ENCODE measurements at places on chromosomes 13 and 19.
A peak's percentile ranks its signal among the peaks of the same experiment; 100 is the strongest.

DNA sequence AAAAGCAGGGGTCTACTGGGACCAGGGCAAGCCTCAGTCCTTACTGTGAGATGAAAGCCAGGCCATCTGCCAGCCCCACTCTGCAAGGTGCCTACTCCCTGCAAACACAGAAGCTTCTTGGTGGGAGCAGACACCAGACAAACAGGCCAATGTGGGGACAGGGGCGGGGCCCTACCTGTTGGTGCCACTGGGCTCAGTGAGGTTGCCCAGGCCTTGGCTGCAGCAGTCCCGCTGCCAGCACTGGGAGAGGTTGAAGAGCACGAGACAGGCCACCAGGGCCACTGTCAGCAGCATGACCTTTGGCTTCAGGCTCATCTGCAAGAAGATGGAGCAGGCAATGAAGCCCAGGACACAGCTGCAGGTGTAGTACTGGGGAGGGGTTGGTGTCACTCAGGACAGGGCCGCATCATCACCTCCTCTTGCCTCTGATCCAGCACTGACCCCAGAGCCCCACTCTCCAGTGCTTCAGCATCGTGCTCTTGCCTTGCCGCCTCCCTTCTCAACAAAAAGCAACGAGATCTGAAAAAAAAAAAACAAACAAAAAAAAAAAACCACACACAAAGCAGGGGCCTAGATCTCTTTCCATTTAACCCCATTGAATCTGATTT lies 72.6 kb downstream of the NBEA start:
- DNase-seq: no peak

DNA sequence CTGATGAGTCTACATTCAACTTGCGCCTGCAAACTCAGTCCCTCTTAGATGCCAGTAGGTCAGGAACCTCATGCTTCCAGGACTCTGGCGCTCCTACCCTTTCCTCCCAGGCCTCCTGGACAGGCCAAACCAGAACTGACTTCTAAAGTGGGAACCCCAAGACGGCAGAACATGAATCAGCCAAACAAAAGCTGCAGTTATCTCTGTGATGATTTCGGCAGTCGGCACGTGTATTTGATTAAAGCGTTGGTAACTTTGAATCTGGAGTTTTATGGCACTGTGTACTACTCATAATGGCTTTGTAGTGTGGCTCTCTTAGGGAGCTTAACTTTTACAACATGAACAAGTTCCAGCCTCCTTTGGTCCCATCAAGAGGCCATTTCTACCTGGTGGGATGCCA lies 13.7 kb downstream of the ACTN4 start:
- DNase-seq: no peak

DNA sequence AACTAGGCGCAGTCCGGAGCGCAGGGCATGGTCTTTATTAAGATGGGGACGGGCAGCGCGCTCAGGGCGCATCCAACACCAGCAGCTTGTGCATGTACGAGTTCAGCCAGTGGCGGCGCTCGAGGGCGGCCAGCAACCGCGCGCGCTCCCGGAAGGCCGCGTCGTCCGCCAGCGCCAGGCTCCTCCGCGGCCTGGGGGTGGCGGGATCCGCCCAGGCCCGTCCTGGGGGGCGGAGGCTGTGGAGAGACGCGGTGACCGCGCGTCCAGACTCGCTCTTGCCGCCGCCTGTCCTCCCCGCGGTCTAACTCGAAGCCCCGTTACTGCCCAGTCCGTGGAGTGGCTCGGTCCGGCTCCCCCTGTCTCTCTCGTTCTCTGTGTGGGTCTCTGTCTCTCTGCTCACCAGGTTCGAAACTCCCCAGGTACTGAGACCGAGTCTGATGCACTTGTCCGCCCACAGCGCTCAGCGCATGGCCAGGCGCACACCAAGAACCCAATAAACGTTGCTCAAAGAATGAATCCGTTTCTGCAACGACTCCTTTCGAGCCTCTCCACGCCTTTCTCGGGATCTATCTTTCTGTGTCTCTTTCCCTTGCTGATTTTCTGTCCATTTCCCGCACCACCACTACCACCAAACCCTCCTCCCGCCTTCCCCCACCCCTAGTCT lies 702 bp downstream of the PTH2 start:
- DNase-seq: no peak

- no peak for DNase-seq
Measured at GRCh38 chr13:110251193-110251819, 55.7 kb downstream of the COL4A1 start.

- no peak for DNase-seq
Measured at GRCh38 chr19:11551603-11552235, 7.3 kb downstream of the ELOF1 start.

GRCh38 chr13:100580045-100580444 lies 8.5 kb downstream of the GGACT start:
- DNase-seq: no peak

DNA sequence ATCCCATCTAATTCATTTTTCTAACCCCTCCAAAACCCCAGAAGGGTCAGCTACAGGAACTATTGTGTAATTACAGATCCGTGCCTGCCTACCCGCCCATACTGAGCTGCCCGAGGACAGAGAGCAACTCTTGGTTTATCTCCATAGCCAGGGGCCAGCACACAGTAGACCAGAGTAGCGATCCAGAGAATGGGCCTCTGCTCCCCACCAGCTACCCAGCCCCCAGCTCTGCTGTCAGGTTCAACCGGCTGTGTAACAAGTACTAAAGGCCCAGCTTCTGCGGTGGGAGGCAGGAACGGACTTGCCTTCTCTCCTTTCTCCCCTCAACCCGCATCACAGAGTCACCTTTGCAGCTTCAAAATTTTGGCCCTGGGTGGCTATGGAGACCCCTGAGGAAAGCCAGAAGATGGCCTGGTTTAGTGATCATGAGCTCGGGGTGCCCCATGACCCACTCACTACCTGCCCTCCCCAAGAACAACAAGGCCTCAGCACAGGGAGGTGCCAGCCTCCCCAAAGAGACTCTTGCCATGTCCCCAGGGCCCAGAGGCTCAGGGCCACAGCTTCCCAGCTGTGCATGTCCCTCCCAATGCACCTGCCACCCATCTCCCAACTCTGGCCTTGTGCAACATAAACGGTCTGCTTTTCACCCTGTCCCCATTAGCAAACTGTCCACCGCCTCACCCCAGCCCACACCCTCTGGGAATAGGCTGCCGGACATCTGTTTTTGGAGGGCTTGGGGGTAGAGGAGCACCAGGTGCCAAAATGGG lies 5.7 kb downstream of the CALM3 start:
- DNase-seq: no peak

- DNase-seq: no peak
Measured at GRCh38 chr19:2170219-2170618, 6.5 kb downstream of the DOT1L start.

- DNase-seq: peak; percentile 45
Measured at GRCh38 chr19:18496167-18496979, 25.5 kb downstream of the ELL start.

- DNase-seq: no peak
Measured at GRCh38 chr19:48568345-48568886, 16.4 kb downstream of the SULT2B1 start.

DNA sequence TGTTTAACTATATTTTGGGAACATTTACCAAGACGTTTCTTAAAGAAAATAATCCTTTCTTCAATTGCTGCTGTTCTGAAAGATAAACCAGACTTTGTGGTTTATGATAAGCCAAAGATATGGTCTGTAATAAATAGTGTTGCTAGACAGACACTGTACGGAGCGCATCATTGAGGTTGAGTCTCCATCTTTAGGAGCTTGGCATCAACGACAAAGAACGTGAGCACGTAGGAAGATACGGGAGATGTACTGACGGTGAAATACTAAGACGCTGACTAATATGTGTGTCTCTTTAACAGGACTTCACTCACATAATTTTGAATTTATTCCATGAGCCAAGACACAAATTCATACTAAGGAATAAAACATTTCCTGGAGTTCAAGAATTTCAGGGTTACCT lies 16.2 kb downstream of the TEX29 start:
- no peak for DNase-seq

- DNase-seq: no peak
Measured at GRCh38 chr19:16112778-16113177, 1.1 kb downstream of the RAB8A start.

DNA sequence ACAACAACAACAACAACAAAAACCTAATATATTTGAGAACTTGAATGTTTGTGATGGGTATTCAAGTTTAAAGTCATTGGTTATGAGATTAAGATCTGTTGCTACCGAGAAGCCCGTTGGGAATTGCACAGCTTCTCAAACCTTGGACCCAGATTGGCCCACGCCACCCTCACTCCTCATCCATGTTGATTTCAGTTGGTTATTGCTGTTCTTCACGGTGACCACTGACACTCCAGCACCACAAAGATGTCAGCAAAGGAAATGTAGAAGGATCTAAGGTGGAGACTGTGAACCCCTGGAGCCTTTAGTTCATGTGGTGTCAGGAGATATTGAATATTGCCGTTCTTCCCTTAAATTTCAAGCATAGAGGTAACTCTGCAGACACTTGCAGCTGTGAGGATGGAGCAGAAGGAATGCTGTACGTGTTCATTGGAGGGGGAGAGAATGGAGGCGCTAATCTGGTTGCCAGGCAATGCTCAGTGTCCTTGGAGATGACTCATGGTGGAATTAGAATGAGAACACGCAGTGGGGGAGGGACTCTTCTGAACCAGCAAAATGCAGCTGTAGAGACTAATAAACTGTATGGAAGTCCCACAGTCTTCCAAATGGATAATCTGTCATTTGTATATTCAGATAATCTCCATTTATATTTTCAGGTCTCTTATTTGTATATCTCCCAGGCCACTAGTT lies 20.8 kb upstream of the ZNF835 start:
- no peak for DNase-seq

DNA sequence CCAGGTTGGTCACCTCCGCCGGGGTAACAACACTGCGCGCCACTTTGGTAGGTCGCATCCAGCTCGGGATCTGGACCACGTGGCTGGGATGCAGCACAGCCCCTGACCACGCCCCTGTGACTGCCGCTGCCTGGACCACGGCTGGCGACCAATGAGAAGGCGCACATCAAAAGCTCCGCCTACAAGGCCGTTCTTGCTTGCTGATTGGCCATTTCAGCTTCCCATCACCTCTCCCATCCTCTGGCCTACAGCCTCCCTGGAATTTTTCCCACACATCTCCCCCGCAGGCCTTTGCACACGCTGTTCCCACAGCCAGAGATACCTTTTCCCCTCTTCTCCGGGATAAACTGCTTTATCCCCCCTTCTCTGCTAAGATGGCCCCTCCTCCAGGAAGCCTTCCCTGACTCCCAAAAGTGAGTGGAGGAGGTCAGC lies 12.5 kb upstream of the MAP1S start:
- no peak for DNase-seq

Measured in activated T-helper 1 cell treated with Interleukin-2 at 50 U/mL for 16 hours (primary cell).